Activated CD8-positive, alpha-beta T cell treated with anti-CD3 and anti-CD28 coated beads, Interleukin-2, amount 10 ng/mL, durations not matched to agents 7 days and 5 days (primary cell): ENCODE measurements at places on chromosomes 16 and 17. TPM values are rescaled to one million over a fixed set of nuclear protein-coding genes. Genes with fewer than 3 reads are reported as not detected.

CCL14 gene
- total RNA-seq = not detected

CACNA1H gene
- 0.57 TPM for total RNA-seq

ZC3H18 gene
- 80.9 TPM for total RNA-seq

RANGRF gene
- 49.8 TPM for total RNA-seq

SYCE1L gene
- 5.9 TPM for total RNA-seq

PIK3R6 gene
- total RNA-seq = 18.3 TPM

SEC14L5 gene
- not detected for total RNA-seq

DLX4 gene
- not detected for total RNA-seq

IKZF3 gene
- total RNA-seq = 31.9 TPM

SLC6A2 gene
- total RNA-seq = not detected
